ENCODE measurements at places on chromosomes 4 and X. TPM values are rescaled to one million over a fixed set of nuclear protein-coding genes. Genes with fewer than 3 reads are reported as not detected.
A peak's percentile ranks its signal among the peaks of the same experiment; 100 is the strongest.

The AVPR2 gene
- not detected for total RNA-seq

The VCX3A gene
- total RNA-seq = not detected

The L1CAM gene
- 1.5 TPM for total RNA-seq

The SAGE1 gene
- total RNA-seq = not detected

DNA sequence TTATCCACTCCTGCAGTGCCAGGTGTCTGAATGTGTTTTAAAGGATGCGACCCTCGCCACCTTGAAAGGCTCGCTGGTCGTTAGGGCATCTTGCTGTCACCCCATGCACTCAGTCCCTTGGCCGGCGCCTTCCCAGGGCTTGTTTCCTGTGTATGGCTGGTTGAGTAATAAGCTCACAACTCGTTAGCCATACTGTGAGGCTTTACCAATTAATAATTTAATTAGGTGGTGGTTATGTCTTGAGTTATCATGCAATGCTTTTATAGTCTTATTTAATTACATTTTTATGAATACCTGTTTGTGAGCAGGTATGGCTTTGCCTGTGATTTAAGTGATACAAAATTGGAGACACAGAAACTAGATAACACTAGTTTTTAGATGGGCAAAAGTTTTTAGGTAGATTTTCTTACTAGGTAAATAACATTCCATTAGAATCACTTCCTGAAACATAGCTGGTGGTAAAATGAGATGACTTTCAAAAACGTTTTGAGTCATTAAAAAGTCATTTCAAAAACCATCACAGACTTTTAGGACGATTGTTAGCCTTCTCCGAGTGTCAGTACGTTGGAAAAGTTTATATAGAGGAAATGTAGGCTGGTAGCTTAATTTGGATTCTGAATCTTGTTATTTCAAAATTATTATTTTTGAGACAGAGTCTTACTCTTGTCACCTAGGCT is 18.2 kb downstream of the PTTG2 start:
- DNase-seq = no peak

DNA sequence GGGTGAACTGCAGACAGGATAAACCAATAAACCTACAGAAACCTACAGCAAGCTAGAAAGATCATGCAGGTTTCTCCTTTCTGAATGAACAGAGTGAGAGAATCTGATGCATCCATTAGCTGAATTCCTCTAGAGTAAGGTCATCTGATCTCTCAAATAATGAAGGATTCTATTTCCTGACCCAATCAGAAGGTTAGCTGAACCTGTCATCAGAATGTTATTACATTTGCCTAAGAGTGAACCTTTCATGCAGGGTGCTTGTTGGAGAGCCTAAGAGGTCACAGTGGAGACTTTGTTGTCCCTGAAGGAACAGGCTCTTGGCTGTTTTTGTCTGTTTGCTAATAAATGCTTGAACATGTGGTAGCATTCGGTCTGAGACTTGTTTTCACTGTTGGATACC is 24.0 kb downstream of the MEPE start:
- no peak for DNase-seq

- no peak for DNase-seq
These were observed 302.4 kb upstream of the GIMD1 start for GRCh38 chr4:106670976-106671375.

DNA sequence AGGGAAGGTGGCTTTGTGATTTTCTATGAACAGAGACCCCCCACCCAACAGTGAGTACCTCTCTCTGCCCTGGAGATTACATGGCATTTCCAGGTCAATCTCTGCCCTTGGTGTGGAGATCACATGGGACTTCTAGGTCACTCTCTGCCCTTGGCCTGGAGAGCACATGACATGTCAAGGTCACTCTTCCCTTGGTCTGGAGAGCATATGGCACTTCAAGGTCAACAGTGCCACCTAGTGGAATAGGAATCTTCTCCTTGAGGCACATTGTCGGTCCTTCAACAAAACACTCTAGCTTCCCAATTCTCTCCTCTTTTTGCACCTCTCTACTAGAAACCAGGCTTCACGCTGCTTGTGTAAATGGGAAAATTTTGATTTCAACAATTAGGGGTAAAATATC is 66.2 kb upstream of the TACR3 start:
- DNase-seq = no peak

- no peak for DNase-seq
These were observed 386.8 kb downstream of the UNC5C start for GRCh38 chr4:95161781-95162469.

GRCh38 chr4:40629401-40630334 is at the start of gene RBM47:
Gene RBM47 (minus strand): TSS chr4:40629864. CDS start chr4:40438893, 190,971 bp downstream.
- peak; percentile 16 for DNase-seq

GRCh38 chr4:38873290-38873944 is 5.8 kb downstream of the FAM114A1 start:
- no peak for DNase-seq

GRCh38 chrX:77945910-77946545 is 23.4 kb downstream of the PGAM4 start:
- DNase-seq = no peak

DNA sequence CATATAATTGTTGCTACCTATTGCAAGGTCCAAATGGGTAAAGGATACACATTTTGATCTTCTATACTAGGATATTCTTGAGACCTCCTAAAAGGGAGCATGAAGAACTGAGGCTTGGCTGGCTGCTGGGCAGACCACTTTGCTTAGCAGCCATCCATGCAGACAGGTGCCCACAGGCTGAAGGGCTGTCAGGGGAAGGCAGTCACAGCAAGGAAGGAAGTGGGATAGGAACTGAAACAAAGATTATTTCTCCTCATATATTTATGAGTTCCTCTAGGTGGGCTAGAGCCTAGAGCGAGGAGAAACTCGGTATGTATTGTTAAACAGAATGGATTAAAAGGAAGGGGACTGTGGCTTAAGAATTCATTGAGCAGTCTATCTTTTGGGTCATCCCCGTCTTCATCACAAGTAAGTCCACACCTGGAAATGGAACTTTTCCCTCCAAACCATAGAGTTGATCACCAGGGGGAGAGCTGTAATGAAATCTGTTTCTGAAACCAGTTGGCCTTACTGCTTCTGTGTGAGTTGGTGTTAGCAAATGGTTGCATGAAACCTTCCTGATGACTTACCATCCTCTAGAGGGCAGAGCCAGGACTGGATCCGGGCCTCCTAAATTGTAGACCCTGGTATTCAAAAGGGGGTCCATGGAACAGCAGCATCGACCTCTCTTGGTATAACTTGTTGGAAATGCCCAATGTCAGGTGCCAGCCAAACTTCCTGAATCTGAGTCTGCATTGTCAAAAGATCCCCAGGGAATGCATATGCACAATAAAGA is 42.3 kb downstream of the AFF2 start:
- no peak for DNase-seq

- no peak for DNase-seq
These were observed 19.9 kb downstream of the DCHS2 start for GRCh38 chr4:154471526-154472331.

DNA sequence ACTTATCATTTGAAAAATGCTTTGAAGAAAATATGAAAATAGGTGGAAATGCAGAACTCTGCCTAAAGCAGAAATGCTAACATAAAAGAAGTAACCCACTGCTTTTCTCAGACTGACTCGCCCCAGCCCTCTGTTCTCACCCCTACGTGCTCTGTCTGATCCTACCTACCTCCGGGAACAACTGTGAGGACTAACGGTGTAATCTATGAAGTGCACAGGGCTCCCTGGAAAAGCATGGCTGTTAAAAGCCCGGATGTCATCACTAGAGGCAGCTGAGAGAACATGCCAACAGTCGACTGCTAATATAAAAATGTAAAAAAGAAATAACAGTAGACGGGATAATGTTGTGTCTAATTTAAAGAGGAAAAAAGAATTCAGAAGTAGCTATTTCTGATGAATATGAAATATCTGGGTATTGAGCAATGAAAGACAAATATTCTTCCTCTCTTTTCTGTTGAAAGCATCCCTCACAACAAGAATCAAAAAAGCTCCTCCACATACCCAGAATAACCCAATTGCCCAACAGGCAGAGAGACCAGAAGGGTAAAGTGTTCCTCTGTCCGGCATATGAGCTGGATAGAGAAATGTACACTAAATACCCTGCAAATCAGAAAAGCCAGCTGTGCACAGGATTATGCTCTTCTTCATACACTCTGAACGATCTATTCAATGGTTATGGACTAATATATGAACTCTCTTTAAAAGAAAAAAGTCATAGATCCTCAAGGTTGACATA is 130.7 kb downstream of the TSPAN5 start:
- DNase-seq = no peak

Measured in naive thymus-derived CD4-positive, alpha-beta T cell (primary cell).